ENCODE measurements at places on chromosomes 6 and 20.
A peak's percentile ranks its signal among the peaks of the same experiment; 100 is the strongest.

- DNase-seq, result no peak
Observed at GRCh38 chr6:89008001-89008814, 44.8 kb upstream of the RNGTT start.

DNA sequence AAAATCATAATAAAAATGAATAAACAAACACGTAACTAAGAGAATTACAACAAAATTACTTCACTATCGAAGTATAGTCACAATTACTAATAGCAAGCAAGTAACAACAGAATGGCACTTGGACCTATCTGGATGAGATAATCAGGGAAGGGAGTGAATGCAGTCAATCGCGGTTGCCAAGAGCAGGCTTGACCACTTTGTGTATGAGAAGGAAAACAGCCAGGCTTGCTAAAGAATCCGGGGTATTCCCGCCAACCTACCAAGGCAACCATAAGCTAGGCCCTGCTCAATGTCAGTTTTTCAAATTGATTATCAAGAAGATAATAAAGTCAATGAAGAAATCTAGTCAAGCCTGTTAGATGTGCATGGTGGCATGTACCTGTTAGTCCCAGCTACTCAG is 39.7 kb downstream of the PXDC1 start:
- DNase-seq, result no peak

- no peak for DNase-seq
Observed at GRCh38 chr6:99614430-99615186, 8.0 kb downstream of the PRDM13 start.

DNA sequence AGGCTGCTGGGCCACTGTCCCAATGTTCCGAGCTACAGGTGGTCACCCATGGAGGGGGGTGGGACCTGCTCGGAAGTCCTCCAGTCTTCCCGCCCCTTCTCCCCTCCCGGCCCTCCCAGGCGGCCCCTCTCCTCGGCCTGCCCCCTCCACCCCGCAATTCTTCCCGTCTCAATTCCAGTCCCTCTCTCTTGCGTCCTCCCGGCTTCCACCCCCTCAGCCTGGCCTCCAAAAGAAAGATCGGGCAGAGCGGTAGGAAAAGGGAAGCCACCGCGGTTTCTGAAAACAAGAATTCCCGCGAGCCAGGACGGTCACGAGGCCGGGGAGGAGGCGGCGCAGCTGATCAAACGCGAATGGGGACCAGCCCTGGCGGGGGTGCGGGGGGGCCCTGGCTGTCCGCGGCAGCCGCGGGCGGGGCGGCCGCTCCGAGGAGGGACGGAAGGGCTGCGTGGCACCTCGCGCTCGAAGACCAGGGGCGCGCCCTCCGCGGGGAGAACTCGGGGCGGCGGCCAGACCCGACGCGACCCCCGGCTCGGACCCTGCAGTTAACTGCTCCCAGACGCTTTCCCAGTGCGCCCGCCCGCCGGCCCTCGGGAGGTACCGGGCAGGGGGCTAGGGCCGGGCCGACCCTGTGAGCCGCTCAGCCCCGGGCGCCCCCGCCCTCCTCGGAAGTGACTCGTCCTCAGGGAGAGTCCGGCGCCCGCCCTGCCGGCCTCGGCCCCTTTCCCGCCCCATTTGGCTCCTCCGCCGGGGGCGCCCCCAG is 1.0 kb downstream of the PXDC1 start:
- DNase-seq, result peak; percentile 92
